H4 (cell line): ENCODE measurements at places on chromosomes 6 and 20.

- DNase-seq, result no peak
Measured at GRCh38 chr6:15507221-15507620, 155.6 kb downstream of the DTNBP1 start.

DNA sequence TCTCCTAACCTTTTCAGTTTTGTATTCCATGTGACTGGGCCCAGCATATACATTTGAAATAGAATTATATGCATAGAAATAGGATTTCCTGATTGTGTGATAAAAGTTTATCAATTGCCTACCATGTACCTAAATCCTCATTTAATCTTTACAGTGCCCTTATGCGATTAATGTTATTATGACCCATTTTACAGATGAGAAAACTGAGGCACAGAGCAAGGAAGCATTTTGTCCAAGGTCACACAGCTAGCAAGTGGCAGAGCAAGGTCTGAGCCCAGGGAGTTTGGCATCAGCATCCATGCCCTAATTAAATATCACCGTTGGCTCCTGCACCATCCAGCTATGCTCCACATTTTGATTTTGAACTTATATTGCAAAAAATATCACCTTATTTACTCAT is 28.2 kb upstream of the PAX1 start:
- DNase-seq, result no peak

- peak; percentile 13 for DNase-seq
Measured at GRCh38 chr6:105179244-105180065, at the start of gene POPDC3. Gene POPDC3, minus strand, starts transcription at chr6:105180014. Its CDS starts 18,105 bp downstream, at chr6:105161909.

DNA sequence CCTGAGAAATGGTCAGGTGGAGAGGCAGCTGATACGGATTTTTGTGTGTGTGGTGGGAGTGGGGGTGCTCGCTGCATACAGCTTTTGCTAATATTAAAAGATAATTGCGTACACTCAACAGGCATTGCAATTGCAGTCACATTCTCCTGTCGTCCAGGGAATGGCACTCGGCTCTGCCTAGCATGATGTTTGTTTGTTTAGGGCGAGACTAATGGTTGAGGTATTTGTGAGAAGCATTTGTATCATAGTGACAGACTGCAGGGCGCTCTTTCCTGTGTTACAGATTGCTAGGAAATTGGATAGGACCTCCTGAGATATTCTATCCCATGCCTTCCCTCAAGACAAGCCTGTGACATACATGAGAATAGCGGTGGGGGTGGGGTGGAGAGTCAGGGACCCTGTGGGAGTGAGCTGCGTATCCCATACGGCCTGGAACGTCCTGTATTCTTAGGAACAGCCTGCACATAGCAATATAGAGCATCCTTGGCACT is 207.4 kb downstream of the SOX4 start:
- peak; percentile 63 for DNase-seq

DNA sequence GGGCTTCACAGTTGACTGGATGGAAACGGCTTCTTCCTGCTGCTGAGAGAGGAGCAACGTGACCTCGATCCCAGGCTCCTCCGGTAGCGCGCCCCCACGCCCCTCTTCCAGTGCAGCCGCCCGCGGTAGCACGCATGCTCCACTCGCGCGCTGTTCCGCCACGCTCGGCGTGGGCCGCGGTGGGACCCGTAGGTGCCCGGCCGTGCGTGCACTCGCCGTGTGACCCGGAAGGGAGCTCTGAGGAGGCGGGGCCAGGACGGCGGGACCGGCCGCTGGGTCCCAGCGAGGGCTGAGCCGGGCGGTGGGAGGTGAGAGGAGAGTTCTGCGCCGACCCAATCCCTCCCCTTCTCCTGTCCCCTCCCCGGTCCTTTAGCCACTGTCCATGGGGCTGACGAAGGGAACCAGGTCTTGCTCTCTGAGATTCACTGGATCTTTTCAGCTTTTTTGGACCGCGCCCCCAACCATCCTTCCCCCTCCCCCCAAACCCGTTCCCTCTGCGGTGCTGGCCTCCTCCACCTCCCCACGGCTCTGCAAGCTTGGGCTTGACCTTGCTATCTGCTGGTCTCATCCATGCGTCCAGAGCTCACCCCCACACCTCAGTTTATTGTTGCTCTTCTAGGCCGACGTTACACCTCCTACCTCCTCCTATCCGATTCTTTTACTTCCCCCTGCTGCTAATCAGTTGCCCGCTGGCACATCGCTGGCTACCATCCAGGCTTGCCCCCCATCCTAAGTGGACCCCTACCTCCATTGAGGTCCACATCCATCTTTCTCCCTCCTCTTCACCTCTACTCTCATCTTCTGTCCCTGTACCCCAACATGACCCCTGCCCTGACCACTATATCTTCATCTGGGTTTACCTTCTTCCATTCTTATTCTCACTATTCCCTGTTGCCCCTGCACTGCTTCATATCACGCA is at the start of gene CUL9:
Gene CUL9 (plus strand): TSS at position 255 of the 919 bp plus-strand sequence. CDS start 2,115 bp downstream, outside the sequence.
- DNase-seq, result peak; percentile 79

DNA sequence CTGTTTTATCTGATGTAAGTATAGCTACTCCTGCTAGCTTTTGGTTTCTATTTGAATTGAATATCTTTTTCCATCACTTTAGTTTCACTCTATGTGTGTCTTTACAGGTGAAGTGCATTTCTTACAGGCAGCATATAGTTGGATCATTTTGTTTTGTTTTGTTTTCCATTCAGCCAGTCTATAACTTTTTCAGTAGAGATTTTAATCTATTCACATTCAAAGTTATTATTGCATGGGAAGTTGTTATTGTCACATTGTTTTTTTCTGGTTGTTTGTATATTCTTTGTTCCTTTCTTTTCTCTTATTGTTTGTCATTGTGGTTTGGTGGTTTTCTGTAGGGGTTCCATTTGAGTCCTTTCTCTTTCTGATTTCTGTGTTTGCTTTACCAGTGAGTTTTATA is 151.2 kb downstream of the PDE10A start:
- no peak for DNase-seq

GRCh38 chr6:128508588-128509296 is 11.7 kb downstream of the PTPRK start:
- peak; percentile 76 for DNase-seq

DNA sequence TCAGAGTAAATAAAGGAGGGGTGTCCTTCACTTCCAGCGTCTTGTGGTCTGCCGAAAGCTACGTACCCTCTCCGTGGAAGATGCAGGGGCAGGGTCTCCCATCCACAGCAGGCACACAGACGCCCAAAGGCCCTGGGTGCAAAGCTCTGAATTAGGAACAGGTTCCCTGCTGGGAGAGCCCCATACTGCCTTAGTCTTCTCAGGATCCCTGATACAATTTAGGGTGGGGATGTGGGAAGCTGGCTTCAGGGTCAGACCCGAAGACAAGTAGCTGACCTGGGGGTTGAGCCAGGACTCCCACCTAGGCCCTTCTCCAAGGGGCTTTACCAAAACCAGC is 74.1 kb downstream of the TTLL2 start:
- DNase-seq, result no peak

DNA sequence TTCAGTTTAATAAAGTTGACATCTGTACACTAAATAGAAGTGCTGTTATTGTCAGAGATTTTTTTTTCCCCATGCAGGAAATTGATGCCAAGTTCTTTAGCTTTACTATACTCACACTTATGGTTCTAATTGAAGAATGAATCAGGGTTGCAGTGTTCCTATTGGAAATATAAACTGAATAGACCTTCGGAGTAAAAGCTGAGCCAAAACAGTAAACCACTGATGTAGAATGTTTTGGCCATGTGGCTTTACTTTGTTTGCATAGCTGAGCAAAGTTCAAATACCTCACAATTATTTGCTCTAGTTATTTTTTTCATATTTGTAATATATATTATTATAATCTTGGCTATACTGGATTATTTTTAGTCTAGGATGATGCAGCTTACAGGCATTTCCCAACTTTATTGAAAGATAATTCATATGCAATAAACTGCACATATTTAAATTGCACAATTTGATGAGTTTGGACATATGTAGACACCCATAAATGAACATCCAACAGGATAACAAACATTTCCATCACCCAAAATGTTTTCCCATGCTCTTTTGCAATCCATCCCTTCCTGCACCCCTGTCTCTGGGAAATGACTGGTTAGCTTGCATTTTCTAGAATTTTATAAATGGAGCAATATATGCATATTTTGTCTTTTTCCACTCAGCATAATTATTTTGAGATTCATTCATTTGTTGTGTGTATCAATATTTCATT is 105.8 kb upstream of the NOX3 start:
- no peak for DNase-seq

GRCh38 chr20:610130-611046 is at the start of gene TCF15:
Gene TCF15, minus strand, starts transcription at chr20:610309. Its CDS starts 72 bp downstream, at chr20:610237.
- DNase-seq, result no peak

- DNase-seq, result no peak
Measured at GRCh38 chr6:109010705-109011102, 83.9 kb downstream of the SESN1 start.

DNA sequence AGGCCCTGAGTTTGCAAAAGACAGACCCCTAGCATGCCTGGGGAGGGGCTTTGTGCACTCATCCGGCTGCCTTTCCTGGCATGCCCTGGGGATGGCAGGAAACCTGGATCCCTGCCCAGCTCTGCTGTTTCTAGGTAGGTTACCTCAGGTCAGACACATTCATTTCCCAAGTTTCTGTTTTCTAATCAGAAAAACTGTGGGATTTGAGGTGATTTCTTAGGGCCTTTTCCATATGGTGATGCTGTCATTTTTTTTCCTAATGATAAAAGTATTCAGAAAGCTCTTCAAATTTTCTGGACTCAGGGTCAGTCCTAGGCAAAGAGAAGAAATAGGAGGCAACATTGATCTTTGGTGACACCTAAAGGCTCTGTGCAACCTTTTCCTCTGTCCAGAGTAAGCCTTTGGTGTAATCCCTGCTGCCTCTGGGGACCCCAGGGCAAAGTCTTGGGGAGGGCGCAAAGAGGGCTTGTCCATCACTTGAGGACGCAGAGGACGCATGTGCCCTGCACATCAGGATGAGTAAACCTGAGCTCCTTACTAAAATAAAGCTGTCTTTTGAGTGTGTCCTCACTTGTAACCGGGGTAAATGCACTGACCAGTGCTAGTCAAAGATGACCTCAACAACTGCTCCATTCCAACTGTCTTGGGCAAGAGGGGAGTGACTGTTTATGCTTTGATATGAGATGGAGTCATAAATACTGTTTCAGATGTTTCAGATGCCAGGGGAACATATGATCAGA is 13.5 kb upstream of the TRAM2 start:
- DNase-seq, result peak; percentile 70

DNA sequence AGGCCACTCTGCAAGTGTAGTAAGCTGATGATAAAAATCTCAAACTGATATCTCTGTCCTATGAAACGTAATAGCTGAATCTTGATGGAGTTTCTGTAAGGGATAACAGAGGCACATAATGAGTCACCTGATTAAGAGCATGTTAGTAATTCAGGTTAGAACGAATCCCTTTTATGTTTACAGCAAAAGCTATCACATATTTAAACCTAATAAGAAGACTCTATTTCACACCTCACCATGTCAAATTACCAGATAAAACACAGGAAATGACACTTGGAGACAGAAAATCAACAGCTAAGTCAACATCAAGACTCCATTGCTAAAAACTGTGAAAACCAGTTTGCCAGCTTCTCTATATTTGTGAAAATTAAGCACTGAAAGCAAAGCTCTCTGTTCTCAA is 11.8 kb downstream of the CST7 start:
- no peak for DNase-seq

DNA sequence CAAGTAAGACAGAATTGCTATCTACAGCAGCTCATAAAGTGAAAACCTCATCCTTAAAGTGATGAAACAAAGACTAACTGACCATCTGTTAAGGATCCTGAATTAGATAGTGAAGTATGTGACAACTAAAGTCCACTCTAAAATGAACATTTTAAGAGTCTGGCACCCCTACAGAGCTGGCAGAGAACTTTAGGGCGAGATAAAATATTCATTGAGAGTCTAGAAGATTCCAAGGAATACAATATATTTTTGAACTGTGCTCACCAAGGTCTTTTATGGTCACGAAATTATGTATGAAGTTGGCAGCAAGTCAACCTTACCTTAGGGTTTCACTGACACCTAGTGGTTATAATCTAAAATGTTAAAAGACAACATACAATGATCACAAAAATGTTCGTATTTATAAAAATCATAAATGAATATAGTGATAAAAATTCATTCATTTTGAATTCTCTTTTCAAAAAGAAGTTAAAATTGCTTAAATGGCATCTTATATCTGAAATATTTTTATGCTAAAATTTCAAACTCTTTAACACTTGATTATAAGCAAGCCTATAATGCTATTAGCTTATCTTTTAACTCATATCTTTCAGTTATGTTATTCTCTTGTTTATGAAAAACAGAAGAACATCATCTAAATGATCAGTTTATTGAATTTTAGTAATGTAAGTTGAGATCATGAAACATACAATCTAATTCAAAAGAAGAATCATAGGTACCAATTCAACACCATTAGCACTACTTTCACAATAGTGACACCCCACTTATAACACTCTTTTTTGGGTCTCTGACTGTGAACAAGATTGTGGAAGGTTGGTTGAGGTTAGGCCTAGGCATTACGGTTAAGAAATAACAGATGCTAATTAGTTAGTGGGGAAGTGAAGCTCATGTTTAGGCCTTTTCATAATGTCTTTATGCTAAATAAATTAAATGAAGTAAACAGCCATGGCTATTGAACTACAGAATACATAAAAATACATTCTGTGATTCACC is 27.5 kb downstream of the RSPH3 start:
- peak; percentile 21 for DNase-seq

DNA sequence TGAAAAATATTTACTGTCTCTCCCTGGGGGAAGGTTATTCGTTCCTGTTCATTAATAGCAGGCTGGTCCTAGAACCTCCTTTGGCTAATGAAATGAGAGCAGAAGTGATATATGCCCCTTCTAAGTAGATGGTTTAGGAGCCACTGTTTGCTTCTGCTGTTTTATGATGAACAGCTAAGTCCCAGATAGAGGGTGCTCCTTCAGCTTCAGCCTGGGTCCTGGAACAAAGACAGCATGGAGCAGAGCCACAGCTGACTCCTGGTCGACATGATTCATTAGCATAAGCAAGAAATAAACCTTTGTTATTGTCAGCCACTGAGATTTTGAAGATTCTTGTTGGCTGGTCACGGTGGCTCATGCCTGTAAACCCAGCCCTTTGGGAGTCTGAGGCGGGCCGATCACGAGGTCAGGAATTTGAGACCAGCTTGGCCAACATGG is 47.8 kb upstream of the ARMC2 start:
- no peak for DNase-seq

- DNase-seq, result no peak
Measured at GRCh38 chr6:144757730-144758129, 472.6 kb downstream of the UTRN start.

- DNase-seq, result no peak
Measured at GRCh38 chr6:37851997-37852524, 32.5 kb downstream of the ZFAND3 start.

DNA sequence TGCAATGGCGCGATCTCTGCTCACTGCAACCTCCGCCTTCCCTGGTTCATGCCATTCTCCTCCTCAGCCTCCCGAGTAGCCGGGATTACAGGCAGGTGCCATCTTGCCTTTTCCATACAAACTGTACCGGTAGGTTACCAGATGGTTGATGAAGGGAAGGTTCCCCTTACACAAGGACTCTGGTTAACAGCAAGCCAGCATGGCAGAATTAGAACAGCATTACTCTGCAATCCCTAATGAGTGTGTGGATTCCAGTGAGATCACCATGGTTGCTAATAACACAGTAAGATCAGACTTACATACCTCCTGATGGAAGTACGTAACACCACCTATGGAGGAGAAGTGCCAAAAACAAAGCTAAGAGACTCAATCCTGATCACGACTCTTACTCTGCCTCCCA is 51.7 kb downstream of the TTI1 start:
- no peak for DNase-seq

GRCh38 chr6:37130704-37131103 is 39.2 kb upstream of the PIM1 start:
- peak; percentile 38 for DNase-seq
